ENCODE measurements at places on chromosomes 5 and 9. TPM values are rescaled to one million over a fixed set of nuclear protein-coding genes. Genes with fewer than 3 reads are reported as not detected.

DNA sequence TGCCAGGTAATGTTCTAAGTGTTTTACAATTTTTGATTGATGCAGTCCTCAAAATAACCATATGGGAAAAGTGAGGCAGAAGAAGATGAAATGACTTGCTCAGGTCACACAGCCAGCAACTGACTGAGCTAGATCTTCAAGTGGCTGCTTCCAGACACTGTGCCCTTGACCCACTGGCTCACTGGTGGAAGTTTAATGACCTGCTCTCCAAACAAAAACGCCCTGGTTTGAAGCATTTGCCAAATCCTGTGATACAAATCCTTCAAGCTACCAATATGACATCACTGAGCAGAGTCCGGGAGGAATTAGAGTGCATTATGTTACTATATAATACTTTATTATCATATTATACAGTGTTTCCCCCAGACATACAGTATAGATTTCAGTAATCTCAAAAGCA lies 459.4 kb downstream of the GADD45G start:
- no peak for DNase-seq

DNA sequence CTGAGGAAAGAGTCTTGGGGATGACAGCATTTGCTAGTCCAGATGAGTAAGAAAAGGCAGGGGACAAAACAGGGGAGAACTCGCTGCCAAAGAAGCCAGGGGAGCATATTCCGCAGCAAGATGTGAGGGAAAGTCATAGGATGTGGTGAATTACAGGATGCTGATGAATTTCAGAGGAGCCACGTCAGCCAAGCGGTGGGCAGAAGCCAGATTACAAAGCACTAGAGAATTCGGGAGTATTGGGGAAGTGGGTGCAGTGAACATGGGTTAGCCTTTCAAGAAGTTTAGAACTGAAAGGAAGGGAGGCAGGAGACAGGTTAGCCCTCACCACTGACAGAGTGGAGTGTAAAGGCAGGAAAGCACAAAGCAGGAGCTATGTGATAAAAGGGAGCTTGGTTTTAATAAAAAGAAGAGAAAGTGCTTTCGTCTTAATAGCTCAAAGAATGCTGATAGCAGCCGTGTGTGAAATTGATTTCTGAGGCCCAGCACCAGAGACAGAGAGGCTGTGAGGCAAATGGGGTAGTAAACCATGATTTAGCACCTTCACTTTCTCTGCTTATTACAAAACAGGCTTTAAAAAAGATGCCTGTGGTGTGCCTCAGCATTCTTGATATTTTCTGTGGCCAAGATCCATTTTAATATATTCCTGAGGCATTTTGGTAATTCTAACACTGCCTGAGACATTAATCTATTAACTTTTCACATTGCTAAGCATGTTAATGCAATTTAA lies 16.9 kb downstream of the ADAMTSL1 start:
- DNase-seq = no peak

- no peak for DNase-seq
These were observed 235.5 kb upstream of the ZNF608 start for GRCh38 chr5:124981901-124982300.

GRCh38 chr9:112747094-112747493 lies 3.5 kb upstream of the SNX30 start:
- DNase-seq = no peak

- no peak for DNase-seq
These were observed 397.6 kb downstream of the RASEF start for GRCh38 chr9:82665324-82665723.

GRCh38 chr9:98851730-98852459 lies 44.4 kb downstream of the GALNT12 start:
- peak; percentile 11 for DNase-seq

- no peak for DNase-seq
These were observed 55.0 kb upstream of the APC start for GRCh38 chr5:112682621-112683061.

DNA sequence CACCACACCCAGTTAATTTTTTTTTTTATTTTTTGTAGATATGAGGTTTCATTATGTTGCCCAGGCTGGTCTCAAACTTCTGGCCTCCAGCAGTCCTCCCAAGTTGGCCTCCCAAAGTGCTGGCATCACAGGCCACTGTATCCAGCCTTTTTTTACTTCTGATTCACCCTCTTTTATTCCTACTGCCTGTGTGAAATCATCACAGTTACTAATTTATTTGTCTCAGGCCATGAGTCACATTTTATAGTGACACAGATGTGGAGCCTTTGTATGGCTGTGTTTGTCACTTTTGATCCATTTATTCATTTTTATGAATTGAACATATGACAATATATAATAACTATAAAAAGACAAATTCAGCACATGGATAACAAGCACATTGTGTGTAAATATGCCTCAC lies 67.1 kb upstream of the SNX2 start:
- no peak for DNase-seq

DNA sequence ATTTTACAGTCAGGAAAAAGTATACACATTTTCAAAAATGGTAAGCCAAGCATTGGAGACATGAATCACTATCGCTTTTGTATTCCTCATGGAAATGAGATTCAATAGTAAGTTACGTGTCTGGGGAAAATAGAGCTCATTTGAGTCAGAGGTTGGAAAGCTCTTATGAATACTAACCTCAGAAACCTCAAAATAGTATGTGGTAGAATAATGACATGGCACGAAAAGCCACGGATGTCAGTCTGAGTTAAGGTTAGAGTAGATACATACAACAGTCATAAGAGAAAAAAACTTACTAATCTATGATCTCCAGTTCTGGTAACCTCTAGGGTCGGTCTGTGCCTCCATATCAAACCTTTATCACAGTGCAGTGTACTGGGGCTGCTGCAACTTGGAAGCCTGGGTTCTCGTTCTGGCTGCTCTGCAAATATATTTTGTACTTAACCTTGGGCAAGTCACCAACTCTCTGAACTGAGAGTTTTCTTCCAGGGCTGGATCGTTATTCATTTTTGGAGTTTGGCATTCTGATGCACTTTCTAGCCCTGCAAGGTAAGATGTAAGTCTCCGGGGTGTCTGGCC lies 31.8 kb downstream of the MAP1B start:
- DNase-seq = no peak

- DNase-seq = no peak
These were observed 34.6 kb downstream of the GADD45G start for GRCh38 chr9:89639367-89639795.

GRCh38 chr9:18786196-18786595 lies 246.8 kb downstream of the SAXO1 start:
- DNase-seq = no peak

DNA sequence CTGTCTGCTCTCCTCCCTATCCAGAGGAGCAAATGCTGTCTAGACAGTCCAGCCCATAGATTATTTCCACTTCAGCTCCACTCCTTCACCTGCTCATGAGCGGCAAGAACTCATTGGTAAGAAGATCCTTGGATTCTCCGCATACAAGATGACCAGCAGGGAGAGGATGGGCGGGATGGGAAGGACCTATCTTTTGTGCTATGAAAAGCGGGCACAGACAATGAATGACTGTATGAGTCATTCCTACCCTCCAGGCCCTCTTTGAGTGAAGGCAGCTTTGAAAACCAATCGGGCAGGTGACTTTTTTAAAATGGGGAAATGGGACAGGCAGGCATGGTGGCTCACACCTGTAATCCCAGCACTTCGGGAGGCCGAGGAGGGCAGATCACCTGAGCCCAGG lies 49.4 kb downstream of the SMIM23 start:
- DNase-seq = no peak

- no peak for DNase-seq
These were observed 681 bp downstream of the F2R start for GRCh38 chr5:76716456-76717157.

Gene LPAR1
- not detected for total RNA-seq

DNA sequence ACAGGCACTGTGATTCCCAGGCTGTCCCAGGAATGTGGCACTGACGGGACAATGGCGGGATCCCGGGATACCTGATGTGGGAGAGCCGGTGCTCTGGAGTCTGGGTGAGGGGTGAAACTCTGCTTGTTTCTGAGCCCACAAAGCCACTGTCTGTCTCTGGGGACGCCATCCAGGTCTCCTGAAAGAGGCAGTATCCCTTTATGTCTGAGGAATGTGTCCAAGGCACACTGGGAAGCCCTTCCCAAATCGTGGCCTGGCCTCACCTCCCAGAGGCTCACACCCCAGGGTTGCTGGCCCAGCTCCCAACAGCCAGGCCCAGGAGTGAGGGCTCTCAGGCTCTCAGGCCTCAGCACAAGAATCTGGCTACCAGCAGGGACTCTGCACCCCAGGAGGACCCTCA lies 27.1 kb downstream of the ORM2 start:
- no peak for DNase-seq

Gene PAPPA
- total RNA-seq = not detected

DNA sequence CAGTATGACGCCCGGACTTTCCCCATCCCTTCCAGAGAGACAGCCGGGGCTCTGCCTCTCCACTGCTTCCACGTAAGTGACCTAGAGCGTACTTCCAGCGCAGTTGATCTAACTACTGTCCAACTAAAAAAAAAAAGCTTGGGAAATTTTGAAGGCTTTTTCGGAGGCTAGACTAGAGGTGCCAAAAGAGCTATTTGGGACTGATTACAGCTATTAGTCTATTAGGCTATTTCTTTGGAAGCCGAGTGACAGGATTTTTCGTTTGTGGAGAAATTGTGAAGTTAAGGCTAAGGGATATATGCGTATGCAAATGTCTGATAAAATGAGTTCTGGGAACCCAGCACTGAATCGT lies 1.5 kb downstream of the CCNO start:
- DNase-seq = no peak

GRCh38 chr5:124887223-124887622 lies 140.8 kb upstream of the ZNF608 start:
- DNase-seq = no peak

- no peak for DNase-seq
These were observed at the start of gene GARNL3 for GRCh38 chr9:127264462-127265219. Gene GARNL3, plus strand, starts transcription at chr9:127264774. Its CDS starts 104 bp downstream, at chr9:127264878.

Gene BARHL1
- not detected for total RNA-seq

Gene MRPL41
- 43.2 TPM for total RNA-seq

Gene CXXC5
- total RNA-seq = 2.9 TPM

Gene C1QTNF2
- not detected for total RNA-seq

Gene GABRA1
- not detected for total RNA-seq

Gene TRIM7
- total RNA-seq = 3.9 TPM

Gene GFI1B
- not detected for total RNA-seq

Gene F2RL1
- total RNA-seq = 0.09 TPM

Gene ZFP37
- 0.30 TPM for total RNA-seq

Gene TMEM171
- not detected for total RNA-seq

DNA sequence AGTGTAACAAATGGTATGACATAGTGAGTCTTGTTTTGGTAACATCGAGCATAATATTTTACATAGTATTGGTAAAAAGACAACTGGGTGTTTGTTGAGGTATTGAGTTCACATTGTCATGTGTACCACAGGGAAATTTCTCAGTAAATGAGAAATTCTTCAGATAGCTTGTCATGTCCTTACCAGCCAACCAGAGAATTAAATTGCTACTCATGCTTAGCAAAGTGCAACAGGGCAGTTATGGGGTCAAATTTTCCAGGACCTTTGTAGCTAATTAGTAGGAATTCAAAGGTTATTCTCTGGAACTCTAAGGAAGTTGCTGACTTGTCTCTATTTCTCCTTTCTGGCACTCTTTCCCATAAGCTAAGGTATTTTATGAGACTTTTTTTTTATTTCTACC lies 595.7 kb downstream of the EFNA5 start:
- DNase-seq = no peak

- peak; percentile 48 for DNase-seq
These were observed 596 bp downstream of the IRF1 start for GRCh38 chr5:132489871-132490483.
